ENCODE measurements at places on chromosomes 13 and 19.

DNA sequence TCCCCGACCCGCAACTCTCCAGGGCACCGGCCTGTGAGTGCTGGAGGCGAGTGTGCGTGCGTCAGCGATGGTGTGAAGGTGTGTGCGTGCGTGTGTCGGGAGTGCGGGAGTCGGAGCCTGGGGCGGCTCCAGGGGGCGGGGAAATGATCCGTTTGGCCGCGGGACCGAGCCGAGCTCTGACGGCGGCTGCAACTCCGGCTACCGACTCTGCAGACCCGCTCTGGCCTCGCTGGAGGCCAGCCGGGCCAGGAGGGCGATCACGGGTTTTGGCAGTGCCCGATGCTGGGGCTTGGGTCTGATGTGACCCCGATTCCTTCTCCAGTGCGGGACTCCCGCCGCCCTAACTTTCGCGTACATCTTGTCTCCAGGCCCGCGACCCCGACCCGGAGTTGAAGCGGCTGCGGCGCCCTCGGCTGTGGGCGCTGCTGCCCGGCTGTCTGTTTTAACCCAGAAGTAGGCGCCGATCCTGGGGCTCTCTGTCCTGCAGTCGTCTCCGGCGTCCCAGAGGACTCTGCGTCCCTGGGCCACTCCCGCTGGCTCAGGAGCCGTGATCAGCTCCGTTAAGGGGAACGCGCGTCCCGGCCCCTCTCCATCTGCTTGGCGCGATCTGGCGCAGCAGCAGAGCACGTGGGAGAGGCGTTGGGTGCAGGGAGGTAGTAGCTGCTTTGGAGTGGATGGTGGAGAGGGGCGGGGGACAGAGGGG is 1.2 kb downstream of the CHST8 start:
- no peak for DNase-seq

DNA sequence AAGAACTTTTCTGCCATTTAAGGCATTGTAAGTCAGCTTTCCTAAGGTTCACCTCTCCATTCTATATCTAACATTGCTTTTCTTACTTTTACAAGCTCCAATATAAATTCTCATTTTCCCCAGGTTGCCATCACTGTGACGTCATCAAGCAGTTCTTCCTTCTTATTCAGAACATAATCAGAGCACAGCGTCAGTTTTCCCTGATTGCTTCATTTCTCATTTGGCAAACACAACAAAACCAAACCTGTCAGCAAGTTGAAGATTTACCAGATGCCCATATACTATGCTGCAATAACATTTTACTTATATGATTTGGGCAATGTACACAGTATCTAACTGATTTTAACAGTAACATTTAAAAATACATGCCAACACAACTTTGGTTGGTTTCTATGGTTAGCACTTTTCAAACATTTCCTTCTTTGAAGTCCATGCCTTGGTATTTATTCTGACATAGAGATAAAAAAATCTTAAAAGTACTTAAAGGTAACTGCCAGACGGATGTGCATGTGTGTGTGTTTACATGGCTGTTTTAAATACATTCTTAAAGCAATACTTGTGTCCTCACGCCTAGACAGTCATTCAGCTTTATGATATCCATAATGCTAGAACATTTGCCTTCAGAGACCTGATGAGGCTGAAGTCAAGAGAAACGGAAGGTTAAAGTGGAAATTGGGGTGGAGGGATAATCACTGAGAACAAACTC is 264.0 kb downstream of the KLF12 start:
- no peak for DNase-seq

- DNase-seq, result peak; percentile 72
These were observed 19.4 kb upstream of the ADGRE5 start for GRCh38 chr19:14361824-14362223.

GRCh38 chr19:543910-544608 is at the start of gene GZMM:
GZMM (plus strand) TSS chr19:544053; CDS start chr19:544072, 19 bp downstream.
- peak; percentile 86 for DNase-seq

DNA sequence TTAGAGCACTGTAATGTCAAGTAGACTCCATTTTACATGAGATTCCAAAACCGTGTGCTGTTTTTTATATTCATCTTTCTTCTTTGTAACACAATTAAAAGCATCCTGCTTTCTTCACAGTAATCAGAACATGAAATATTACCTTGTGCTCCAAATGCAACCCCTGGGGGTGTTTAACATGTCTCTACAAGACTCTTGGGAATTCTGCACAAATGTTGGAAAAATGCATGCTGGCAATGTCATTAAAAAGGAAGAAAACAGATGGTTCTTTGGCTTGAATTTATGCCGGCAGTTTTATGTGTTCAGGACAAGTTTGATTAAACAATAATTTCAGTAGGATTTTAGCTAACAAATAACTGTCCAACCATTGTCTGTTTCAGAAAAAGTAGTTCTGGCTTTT is 159.1 kb downstream of the LIG4 start:
- DNase-seq, result no peak

GRCh38 chr13:79222427-79223205 is 183.4 kb downstream of the RBM26 start:
- DNase-seq, result no peak

- DNase-seq, result no peak
These were observed 7.9 kb downstream of the PDX1 start for GRCh38 chr13:27927444-27928352.

DNA sequence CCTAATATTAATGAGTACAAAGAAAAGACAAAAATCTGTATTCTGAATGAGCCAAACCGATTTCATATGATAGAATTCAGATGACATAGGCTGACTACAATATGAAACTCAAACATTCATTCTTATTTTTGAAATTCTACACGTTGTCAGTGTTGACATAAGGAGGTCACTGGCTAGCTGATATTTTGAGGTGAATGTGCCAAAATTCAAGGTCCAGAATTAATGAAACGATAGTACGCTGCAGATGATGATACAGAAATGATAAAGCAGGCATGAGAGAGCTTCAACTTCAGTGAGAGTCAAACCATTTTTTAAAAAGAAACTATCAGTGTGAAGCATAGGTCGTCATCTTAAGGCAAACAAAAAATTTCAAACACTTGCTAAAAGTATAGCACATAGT is 88.2 kb downstream of the FREM2 start:
- DNase-seq, result no peak

DNA sequence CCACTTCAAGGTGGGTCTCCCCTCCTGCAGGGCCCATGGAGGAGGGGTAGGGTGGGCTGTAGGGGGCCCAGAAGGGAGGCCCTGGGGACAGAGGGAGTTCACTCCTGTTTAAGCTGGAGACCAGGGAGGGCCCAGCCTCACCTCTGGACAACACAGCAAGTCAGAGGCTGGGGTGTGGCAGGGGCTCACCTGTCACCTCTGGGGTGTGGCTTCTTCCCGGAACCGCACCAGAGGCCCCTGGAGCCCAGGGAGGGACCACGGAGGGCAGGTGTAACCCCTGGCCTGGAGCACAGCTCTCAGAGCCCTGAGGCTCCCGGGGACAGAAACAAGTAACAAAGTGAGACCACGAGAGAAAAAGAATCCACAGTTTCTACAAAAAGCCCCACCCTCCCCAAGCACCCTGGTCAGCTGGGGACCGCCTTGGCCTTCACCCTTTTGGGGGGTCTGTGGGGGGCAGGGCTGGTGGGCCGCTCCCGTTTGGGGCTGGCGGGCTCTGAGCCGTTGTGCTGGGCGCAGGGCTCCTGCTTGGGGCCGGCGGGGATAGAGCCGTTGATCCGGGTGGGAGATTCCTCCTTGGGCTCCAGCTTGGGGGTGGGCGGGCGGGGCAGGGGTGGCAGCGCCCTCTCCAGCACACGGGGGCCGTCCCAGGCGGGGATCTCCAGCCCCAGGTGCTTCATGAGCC is 8.0 kb downstream of the SIRT6 start:
- no peak for DNase-seq

- DNase-seq, result peak; percentile 25
These were observed 618 bp downstream of the TMEM38A start for GRCh38 chr19:16661480-16662034.

DNA sequence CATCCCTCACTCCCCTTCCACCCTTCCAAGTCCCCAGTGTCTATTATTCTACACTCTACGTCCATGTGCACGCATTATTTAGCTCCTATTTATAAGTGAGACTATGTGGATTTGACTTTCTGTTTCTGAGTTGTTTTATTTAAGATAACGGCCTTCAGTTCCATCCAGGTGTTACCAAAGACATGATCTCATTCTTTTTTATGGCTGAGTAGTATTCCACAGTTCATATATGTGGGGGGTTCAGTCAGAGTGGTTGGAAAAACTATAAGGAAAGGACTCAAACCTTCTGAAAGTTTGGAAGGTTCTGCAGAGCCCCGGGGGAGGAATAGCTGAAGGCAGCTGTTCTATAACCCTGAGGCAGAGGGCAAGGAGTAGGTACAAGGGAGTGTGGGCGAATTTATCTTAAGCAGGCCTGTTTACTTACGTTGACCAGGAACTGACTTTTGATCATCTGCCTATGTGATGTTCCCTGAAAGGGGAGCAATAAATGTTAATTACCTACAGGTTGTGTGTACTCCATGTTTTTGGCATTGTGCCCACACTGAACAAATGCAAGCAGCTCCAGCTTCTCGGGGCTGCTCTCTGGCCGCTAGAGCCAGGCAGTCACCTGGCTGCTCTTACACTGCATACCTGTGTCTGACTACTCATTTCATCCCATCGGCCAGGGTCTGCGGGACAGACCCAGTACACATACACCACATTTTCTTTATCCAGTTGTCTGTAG is 13.5 kb upstream of the ADGRE1 start:
- no peak for DNase-seq

DNA sequence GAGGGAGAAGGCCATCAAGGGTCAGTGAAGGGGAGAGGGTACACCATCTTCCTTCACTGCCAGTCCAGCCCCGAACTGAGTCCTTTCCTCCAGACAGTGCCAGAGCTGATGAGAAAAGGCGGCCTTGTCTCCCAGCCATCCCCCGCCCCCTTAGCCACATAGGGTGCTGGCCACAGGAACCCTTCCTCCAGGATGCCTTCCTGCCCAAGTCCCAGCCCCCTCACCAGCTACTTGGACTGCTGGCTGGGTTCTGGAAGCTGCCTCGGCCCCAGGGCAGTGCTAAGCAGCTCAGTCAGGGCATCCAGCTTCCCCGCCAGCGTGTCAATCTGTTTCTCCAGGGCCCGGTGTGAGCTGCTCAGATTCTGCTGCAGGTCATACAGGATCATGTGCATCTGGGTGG is 12.6 kb upstream of the SMG9 start:
- DNase-seq, result no peak

DNA sequence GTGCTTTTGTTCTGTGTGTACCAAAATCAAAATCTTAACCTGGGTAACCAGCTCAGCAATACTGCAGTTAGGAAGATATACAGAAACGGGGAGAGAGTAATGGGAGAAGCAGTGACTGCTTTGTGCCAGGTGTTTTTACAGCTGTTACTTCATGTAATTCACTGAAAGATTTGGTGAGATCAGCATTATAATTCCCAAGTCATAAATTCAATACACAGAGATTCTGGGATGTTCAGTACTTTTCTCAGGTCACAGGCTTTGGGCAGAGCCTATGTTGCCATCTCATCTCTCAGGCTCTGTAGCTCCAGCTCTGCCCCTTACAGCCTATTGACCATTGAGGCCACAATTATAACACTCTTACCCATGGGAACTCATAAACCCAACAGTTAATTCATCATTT is 138.5 kb downstream of the ZAR1L start:
- no peak for DNase-seq

DNA sequence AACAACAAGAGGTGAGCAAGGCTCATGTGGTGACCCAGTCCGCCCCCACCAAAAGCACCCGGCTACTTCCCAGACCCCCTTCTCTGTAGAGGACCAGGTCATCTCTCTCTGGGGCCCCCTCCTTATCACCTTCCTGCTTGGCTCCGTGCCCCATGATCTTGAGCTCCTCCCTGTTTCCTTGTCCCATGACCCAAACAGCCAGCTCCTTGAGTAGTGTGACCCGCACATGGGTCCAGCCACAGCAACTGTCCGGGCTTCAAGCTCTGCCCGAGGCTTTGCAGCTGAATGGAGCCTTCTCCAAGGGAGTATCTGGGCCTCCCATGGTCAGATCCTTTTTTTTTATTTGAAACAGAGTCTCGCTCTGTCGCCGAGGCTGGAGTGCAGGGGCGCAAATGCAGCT is 61.8 kb downstream of the MYO9B start:
- DNase-seq, result no peak

DNA sequence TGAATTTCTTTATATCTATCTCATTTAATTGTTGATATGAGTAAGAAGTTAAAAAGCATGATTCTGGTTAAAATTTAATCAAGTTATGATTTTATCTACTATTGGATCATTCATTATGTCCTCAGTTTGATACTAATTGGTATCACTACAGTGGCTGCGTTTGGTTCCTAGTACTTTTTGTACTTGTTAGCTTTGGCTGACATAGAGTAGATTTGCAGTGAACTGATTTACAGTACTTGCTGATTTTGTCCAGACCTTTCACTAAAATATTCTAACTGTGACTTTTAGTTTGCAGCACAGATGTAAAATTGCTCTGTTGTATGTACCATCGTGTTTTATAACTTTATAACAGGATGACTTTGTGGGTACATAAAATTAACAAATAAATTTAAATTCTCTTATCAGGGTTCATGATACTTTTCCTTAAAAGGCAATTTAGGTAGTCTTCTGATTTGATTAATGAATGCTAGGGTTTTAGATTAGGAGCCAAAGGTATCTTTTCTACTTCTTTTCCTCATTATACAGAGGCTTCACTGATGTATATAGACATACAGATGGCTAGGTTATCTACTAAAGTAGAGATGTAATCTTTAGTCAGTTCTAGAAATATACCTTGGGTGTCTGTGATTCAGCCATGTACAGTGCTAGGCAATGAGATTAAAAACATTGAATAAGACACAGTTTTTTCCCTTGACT is 8.7 kb downstream of the UCHL3 start:
- no peak for DNase-seq

DNA sequence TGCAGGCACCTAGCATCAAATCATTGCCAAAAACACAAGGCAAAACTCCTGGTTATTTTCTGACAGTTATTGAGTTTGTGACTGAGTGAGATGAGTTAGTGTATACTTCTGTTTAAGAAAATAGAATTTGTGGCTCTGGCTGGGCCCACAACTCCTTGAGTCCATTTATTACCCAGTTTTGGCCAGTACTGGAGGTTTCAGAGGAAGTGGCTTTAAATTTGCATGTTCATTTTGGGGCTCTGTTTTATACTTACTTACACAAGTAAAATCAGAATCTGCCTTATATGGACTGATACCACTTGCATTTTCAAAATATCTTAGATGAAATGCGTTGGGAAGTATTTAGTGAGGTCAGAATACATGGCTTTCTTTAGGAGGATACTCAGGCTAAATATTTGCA is 29.0 kb downstream of the TNFSF11 start:
- DNase-seq, result no peak

- DNase-seq, result no peak
These were observed 7.1 kb downstream of the TLE5 start for GRCh38 chr19:3054972-3055740.

DNA sequence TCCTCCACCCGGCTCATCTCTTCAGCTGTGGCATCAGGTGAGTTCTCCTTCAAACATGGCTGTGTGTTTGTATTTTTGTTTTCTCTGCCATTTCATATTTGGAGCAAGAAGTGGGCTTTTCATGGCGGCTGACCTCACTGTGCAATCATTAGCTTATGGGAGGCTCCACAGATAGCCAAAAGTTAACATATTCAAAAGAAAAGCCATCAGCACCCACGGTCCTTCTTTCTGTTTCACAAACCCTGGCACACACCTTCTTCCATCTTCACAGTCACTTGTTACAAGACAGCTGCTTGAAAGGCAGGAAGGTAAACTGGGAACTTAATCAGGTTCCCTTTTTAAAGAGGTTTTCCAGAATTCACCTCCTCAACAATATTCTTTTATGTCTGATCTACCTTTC is 69.3 kb upstream of the ATP12A start:
- no peak for DNase-seq

Data from activated CD8-positive, alpha-beta T cell treated with anti-CD3 and anti-CD28 coated beads, Interleukin-2, amount 10 ng/mL, durations not matched to agents 7 days and 5 days (primary cell).